ENCODE measurements at places on chromosomes 5 and 9.

DNA sequence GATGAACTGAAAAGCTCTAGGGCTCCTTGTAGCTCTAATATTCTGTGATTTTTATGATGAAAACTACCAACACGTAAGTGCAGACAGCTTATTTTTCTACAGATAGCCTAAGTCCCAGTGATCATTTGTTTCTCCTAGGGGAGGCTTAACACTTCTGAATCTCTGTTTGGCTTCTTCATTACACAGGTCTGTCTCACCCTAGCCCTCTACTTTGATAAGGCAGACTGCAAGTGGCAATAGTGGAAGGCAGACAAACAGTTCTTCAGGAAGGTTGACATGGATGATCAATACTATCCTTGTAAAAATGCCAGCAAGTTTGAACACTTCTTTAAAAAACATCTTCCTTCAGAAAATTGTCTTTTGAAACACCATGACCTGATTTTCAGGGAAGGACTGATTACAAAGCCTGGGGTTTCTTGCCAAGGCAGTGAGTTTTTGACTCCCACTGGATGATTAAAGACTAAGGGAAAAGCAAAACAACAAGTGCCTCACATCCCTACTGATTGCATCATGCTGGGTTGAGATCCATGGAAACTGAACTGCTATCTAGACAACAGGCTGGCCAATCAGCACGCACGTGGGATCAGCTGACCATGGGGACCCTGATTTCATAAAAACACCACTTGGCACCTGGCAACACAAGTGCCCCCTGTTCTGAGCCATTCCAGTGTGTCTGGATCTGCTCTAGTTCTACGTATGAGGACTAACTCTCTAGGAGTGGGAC is 212.2 kb downstream of the SMARCA2 start:
- DNase-seq = no peak

GRCh38 chr9:126612813-126613641 is 701 bp upstream of the LMX1B start:
- no peak for DNase-seq

- DNase-seq = no peak
Measured at GRCh38 chr9:136685790-136686533, 1.3 kb downstream of the AGPAT2 start.

- no peak for DNase-seq
Measured at GRCh38 chr5:112440031-112440430, 21.0 kb upstream of the EPB41L4A start.

DNA sequence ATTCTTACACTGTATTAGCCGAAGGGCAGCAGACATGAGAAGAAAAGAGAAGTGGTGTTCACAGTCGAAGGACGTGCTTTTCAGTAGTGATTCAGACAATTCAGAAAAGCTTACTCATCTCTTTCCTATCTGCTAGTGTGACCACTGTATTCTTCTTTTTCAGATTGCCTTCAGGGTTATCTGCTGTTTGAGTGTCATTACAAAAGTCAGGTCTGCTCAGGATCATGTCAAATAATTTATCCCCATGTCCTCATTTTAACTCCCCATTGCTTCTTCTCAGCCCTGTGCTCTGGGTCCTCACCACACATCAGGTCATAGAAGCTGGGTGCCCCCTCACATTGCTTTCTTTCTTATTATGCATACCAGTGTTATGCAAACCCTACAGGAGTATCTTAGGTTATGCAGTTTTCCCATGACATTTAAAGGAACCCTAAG is 394.0 kb downstream of the CETN3 start:
- DNase-seq = peak; percentile 37

- DNase-seq = peak; percentile 44
Measured at GRCh38 chr9:108850293-108850897, 5.4 kb downstream of the ACTL7B start.

DNA sequence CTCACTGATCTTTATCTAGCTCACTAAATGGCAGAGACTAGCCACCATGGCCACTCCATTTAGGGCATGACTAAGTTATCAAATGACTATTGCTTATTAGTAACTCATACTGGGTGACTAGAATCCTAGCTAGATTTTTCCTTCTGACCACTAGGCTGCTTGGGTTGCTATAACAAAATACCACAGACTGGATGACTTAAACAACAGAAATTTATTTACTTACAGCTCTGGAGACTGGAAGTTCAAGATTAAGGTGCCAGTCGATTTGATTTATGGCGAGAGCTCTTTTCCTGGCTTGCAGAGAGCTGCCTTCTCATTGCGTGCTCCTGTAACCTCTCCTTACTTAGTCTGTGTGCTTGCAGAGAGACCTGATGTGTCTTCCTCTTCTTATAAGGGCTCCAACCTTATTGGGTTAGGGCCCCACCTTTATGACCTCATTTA is 55.0 kb upstream of the APC start:
- peak; percentile 84 for DNase-seq

DNA sequence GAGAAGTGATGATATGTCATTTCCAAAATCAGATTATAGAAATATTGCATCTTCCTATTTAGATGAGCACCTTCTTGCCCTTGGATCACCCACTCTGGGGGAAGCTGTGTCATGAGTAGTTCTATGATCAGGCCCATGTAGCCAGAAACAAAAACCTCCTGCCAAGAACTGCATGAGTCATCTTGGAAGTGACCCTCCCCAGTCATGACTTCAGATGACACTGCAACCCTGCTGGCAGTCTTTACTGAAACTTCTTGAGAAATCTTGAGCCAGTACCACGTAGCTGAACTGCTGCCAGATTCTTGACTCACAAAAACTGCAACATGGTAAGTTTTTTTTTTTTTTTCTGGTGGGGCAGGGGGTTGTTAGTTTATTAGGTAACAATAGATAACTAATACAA is 439.6 kb upstream of the PTGER4 start:
- peak; percentile 51 for DNase-seq

GRCh38 chr5:170114271-170114670 is 8.6 kb downstream of the FOXI1 start:
- no peak for DNase-seq

DNA sequence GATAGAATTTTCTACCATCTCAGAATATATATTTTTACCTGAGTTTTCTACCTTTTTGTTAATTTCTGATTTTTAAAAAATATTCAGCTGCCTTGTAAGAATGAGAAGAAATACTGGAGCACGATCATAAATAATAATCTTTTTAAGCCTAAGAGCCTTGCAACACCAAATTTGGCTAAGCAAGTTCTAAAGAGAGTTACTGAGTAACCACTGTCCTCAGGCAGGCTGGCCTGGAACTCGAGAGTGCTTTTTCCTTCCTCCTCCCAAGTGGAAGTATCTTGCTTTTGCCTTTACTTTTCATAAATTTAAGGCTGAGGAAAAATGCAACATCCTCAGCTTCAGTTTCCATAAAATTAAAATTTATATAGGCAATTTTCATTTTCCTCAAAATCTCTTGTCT is 21.0 kb downstream of the GLRX start:
- no peak for DNase-seq

DNA sequence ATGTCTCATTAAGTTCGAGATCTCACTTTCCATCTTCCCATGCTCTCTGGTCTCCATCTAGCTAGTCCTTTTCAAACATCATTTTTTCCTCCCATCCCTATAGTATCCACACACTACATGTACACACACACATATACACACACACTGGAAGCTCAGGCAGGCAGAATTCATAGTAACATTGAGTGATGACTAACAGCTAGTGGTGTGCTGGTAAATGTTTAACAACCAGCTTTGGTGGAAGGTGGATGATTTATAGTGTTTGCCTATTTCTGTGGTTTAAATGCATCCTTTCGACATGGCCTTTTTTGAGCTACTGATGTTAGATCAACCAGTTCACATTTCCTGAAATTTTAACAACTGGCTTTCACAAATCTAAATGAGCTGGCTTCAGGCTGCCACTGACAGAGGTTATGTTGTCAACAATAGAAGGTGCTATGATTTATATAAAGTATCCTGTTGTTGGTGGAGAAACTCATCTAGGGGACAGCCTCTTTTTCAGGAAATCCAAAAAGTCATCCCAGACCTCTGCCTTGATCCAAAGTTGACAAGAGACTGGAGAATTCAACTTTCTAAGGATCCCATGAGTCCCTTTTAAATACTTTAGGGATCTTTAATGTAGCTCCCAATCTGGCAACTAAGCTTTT is 117.8 kb downstream of the CCDC192 start:
- peak; percentile 57 for DNase-seq

DNA sequence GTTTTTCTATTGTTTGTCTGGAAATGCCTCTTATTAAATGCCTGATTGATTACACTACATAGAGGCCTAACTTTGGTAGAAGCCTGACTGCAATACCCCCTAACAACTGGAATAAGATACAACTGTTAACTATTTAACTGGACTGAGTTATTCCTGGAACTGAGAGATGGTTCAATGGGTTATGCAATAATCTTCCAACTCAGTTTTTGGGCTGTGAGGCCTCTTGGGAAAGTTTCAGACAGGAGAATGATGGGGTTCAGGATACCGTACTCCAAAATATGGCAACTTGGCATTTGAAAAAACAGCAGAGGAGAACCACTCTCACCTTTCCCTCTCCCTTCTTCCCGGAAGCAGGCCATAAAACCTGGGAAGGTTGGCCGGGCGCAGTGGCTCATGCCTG is 19.2 kb upstream of the PCDH1 start:
- DNase-seq = no peak

DNA sequence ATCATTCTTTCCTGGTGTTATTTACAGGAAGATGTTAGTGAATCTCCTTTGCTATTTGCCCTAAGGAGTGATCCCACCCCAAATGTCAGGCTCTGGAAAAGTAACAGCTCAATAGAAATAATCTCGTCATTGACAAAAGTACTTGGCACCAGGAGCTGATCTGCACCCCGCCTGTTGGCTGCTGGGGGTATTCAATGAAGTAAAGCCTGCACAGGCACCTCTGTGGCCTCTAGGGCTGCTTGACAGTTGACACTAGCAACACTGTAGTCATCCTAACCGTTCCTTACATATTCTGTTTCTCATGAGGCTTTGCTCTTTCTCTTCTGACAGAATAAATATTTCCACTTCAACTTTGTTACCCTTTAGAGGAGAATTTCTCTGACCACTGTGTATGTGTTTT is 103.4 kb downstream of the DOCK2 start:
- DNase-seq = no peak

DNA sequence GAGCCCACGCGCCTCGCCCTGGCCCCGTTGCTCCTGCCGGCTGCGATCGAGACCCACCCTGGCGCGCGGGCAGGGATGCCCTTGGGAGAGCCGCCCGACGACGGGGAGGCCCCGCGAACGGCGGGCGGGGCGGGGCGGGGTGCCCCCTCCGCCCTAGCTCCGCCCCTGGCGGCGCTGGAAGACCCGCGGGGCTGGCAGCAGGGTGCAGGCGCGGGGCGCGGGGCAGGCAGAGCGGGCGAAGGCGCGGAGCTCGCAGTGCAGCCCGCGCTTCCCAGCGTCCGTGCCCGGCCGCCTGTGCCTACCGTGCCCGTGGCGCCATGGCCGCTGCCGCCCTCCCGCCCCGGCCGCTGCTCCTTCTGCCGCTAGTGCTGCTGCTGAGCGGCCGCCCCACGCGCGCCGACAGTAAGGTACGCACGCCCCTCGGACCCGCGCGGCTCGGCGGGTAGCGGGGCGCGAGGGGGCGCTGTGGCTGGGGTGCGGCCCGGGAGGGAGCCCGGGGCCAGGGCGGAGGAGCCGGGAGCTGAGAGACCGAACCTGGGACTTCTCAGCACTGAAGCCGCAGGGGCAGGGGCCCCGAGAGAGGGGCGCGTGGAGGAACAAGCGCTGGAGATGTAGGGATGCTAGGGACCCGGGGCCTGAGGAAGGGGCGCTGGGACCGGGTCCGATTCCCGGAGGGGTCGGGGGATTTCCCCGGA is at the start of gene OLFML2A:
OLFML2A (plus strand) TSS at position 180 of the 695 bp plus-strand sequence; CDS start at position 318, 138 bp downstream.
- DNase-seq = peak; percentile 45

DNA sequence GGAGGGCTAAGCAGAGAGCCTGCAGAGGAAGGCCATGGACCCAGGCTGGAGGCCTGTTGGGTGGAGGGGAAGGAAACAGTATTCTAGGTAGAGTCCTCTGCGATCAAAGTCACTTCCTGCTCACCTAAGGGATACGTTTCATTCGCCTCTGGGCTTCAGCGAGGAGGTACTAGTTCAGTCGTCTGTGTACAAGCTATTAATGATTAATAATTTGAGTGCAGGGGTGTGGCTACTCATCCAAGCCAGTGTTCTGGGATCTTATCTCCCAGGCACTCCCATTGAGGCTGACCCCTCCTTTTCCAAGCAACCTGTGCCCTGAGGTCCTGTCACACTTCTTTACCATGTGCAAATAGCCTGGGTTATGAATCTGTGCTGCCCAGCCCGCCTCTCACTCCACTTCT is 25.2 kb downstream of the RALGPS1 start:
- DNase-seq = no peak

GRCh38 chr9:109916316-109916715 is 136.3 kb downstream of the PALM2AKAP2 start:
- no peak for DNase-seq

- no peak for DNase-seq
Measured at GRCh38 chr5:56282951-56283350, 49.8 kb upstream of the ANKRD55 start.

DNA sequence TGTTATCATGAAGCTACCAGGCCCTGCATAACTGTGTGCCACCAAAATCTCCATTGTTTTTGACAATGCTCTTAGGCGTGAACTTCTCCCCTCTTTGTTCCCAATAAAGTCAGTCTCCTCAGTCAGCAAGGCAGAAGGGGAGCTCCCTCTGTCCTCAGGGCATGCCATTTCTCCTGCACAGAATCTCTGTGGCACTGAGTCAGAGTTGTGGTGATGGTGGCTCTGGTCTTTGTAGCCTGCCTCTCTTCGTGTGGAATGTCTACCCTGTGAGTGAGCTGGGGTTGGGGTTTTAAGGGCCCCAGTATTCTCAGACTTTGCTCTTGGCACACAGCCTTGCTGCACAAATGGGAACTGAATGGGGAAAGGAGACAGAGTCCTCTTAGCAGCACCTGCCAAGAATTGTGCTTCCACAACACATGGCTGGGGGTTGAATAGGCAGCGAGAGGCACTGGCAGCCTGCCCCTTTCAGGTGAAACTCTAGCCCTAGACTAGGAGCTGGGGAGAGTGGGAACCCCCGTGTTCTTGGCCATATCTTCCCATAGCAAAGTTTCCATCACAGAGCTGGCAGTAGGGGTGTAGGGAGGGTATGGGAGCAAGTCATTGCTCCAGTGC is 146.6 kb downstream of the SH3GL2 start:
- no peak for DNase-seq

GRCh38 chr9:128715436-128715750 is 8.5 kb downstream of the ZDHHC12 start:
- DNase-seq = no peak

DNA sequence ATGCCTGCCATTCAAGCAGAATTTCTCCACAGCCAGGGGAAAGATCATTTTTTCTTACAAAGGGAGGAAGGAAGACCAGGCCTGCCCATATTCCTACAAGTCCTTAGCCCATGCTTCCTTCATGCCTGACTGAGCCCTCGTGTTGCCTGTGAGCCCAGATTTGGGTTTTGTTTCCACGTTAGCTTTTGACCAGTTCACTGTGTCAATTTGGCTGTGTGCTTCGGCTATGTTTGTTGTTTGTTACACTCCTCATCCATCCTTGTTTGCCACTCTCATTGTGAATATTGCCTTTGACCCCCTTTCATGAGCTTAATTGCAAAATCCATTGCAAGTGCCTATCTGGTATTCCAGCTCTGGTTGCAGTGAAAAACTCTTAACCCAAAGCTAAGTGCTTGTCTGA is 84.7 kb upstream of the RIOK2 start:
- no peak for DNase-seq

GRCh38 chr5:54986269-54986654 is 869 bp upstream of the ESM1 start:
- DNase-seq = peak; percentile 56
